ENCODE measurements at places on chromosomes 7 and 10.

DNA sequence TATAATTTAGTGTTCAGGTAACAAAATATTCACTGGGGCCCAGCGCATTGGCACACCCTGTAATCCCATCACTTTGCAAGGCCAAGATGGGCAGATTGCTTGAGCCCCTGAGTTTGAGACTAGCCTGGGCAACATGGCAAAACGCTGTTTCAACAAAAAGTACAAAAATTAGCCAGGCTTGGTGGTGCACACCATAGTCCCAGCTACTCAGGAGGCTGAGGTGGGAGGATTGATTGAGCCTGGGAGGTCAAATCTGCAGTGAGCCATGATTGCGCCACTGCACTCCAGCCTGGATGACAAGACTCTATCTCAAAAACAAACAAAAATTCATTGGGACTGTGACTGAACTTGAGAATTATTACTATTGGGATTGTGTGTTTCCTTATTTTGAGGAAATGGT is 40.4 kb upstream of the TRUB1 start:
- no peak for DNase-seq

DNA sequence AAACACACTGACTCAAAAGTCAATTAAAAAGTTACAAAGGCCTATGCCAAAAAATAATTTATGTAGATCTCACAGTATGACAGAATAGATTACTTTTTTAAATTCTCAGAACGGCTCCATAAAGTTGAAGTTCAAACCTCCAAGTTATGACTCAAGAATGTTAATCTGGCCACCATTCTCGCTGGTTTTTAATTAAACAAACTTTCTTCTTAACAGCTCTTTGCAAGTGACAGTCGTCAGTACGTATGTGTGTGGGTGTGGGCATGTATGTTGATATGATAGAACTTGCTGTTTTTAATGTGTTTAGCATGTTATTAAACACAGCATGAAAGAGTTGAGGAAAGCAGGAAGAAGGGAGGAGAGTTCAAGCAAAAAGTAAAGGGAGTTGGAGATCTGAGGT is 18.5 kb downstream of the PRKCQ start:
- no peak for DNase-seq

- peak; percentile 59 for DNase-seq
These were observed at the start of gene SFMBT2 for GRCh38 chr10:7410862-7411670. SFMBT2 (minus strand) TSS chr10:7411034; CDS start chr10:7381898, 29,136 bp downstream.

GRCh38 chr7:102097601-102098161 is 189.0 kb upstream of the SH2B2 start:
- DNase-seq: no peak

- no peak for DNase-seq
These were observed 281.7 kb downstream of the SORCS3 start for GRCh38 chr10:104922810-104923209.

GRCh38 chr10:111023060-111023459 is 53.8 kb upstream of the ADRA2A start:
- DNase-seq: no peak

GRCh38 chr7:88217675-88218428 is 2.0 kb downstream of the SRI start:
- DNase-seq: peak; percentile 69

GRCh38 chr7:133904776-133905175 is 222.4 kb upstream of the LRGUK start:
- DNase-seq: no peak

DNA sequence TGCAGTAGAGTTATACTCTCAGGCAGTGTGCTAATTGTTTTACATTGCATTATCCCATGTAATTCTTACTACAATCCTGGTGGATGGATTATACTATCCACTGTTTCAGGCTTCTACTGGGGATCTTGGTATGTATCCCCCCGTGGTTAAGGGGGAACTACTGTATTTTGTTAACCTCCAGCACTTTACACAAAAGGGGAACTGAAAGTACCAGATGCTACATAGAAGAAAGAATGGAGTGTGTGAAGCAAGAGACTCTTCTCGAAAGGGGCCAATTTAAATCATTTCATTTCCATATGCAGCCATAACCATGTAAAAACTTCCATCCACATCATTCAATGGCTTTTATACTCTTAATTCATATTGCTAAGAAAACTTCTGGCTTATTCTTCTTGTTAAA is 69.4 kb downstream of the C1GALT1 start:
- DNase-seq: peak; percentile 15

- DNase-seq: no peak
These were observed 1064.6 kb upstream of the LRRTM3 start for GRCh38 chr10:65861249-65861648.

DNA sequence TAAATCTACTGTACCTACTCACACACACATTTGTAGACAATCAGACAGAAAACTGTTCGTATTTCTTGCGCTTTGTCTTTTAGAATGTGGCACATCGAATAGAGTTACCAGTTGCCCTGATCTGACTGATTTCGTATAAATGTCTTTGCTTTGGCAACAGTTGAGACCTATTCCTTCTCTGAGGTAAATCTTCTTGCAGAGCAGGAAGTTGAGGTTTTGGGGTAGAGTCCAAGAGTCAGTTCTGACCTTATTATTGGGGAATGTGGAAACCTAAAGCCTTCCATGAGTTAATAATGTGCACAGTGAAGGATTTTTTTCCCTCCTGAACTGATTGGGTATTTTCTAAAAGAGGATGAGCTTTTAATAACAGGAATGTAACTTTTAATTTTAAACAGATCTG is 135.3 kb downstream of the KIAA1217 start:
- DNase-seq: no peak

DNA sequence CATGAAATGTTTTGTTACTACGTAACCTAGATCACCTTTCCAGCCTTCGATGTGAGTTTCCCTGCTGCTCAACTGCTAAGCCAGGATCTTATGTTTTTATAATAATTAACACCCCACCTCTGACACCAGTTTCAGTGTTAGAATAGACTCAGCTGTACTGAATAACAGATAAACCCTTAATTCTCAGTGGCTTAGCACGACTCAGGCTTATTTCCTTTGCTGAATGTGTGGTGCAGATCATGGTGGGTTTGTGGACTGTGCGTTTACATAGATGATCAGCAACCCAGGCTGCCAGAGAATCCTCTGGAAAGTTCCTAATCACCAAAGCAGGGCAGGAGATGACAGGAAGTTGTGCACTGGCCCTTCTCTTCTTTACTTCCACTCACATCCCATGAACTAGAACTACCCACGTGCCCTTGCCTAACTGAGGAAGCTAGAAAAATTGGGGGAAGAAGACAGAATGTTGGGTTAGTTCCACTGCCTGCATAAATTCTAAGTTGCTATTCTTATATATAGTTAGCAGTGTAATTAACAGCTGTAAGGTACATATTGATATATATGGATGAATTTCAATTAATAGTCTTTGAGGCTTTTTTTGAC is 111.8 kb downstream of the MAPK8 start:
- no peak for DNase-seq

DNA sequence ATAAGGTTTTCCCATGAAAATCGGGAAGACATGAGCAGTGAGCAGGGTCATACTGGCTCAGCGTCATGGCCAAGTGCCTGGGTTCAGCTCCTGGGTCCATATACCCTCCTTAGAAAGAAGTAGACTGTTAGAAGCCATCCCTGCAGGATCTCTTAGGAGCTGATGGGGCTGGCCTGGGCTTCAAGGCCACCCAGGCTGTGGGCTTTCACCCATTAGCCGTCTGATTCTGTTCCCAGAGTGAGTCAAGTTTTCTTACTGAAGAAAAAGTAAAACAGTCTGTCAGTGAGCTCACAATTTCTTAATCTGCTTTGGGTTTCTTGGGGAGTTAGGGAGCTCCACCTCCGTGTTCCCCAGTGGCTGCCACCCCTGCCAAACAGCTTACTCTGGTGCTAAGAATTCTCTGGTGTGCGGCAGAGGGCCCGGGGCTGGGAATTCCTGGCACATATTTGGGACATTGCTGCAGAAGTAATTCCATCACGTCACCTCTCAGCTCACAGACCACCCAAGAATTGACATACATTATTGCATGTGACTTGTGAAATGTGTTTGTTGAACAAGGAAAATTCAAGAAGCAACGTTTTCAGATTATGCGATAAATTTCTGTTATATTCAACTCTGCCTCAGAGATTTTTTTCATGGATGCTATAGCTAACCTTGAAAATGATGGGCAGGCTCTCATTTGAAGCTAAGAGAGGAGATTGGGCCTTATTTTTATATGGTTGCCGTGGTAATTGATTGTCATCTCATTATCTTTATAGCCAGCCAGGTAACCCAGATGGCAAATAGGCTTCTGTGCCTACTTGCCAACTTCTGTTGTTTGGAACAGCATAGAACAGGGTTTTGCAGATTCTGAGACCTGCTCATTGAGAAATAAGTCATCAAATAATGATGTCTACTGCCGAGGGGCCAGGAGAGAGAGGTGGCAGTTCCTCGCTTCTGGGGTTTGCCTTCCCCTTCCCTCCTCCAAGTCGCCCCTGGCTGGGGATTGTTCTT is 166.4 kb downstream of the CHN2 start:
- no peak for DNase-seq

DNA sequence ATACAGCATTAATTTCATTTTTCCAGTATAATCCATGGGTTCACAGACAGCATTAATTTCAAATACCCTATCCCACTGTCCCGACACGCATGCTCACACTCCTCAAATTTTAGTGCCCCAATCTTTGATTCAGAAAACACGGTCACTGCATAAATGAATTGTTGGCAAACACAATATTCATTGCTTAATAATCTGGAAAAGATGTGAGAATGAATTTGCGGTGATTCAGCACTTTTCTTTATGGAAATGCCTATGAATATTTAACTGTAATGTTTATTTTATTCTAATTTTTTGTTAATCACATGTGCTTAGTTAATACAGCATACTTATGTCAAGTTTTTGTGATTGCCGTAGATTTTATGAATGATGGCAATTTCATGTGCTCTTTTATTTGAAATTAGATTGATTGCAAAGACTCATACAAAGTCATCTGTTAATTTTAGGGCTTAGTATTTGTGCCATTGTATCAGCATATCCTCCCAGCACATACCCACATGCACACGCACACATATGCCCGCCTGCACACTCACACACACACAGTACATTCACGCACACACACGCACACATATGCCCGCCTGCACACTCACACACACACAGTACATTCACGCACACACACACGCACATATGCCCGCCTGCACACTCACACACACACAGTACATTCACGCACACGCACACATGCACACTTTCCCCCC is 35.1 kb downstream of the MACROH2A2 start:
- no peak for DNase-seq

GRCh38 chr10:78953113-78953798 is 115.5 kb upstream of the ZMIZ1 start:
- no peak for DNase-seq

GRCh38 chr7:19392246-19392645 is 247.0 kb upstream of the FERD3L start:
- no peak for DNase-seq

DNA sequence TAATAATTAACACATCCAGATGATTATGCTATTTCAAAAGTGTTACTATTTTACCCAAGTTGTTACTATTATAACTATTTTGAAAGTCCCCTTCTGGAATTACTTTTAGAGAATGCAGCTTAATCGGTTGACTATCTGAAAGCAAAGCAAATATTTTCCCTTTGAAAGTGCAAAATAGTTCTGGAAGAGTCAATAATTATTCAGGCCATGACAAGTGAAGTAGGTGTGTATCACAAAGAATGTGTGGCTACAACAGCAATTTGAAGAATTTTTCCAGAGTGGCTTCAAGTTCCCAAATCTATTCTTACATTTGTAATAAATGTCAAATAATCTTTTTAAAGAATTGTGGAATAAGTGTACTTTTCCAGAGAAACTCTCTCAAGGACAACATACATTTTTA is 42.8 kb downstream of the RNLS start:
- no peak for DNase-seq

GRCh38 chr10:32142646-32143045 is 86.4 kb upstream of the KIF5B start:
- DNase-seq: no peak

GRCh38 chr10:52056291-52056690 is 257.8 kb upstream of the DKK1 start:
- no peak for DNase-seq

- no peak for DNase-seq
These were observed 188.6 kb downstream of the ELFN1 start for GRCh38 chr7:1858435-1859265.

DNA sequence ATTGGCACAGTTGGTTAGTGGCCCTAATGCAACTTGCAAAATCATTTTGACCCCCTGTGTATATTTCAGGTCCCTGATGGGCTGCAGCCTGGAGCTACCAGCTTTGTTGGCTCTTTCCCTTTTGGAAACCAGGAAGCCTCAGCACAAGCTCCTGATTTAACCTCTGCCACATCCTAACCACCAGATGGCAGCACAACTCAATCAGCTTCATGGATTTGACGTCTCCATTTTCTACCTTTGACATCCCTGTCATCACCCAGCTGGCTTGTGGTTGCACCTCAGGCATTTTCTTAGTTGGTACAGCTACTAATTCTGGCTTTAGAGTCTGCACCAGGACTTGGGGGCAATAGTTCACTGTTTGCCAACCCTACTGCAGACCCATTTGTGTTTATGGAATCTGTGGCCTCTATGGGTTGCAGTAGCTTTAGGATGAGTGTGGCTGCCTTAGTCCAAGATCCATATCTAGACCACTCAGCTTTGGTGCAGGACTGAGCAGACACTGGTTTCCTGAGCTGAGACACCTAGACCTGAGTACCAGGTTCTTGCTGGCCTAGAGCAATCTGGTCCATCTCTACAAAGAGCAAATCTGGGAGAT is 456.2 kb downstream of the REEP3 start:
- peak; percentile 19 for DNase-seq

- DNase-seq: no peak
These were observed 121.7 kb upstream of the TNRC18 start for GRCh38 chr7:5545222-5545914.

- no peak for DNase-seq
These were observed 15.1 kb downstream of the ZNF12 start for GRCh38 chr7:6691609-6692106.

DNA sequence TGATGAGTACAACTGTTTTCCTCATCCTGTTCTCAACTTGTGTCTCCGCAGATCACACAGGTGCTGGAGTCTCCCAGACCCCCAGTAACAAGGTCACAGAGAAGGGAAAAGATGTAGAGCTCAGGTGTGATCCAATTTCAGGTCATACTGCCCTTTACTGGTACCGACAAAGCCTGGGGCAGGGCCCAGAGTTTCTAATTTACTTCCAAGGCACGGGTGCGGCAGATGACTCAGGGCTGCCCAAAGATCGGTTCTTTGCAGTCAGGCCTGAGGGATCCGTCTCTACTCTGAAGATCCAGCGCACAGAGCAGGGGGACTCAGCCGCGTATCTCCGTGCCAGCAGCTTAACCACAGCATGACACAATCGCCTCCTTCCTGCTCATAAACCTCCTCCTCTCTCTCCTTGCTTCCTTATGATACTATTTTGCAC is 126.7 kb upstream of the PRSS58 start:
- no peak for DNase-seq

GRCh38 chr7:11449316-11449715 is 382.7 kb downstream of the THSD7A start:
- DNase-seq: no peak

- no peak for DNase-seq
These were observed 43.6 kb downstream of the ZNF22 start for GRCh38 chr10:45044290-45044689.

DNA sequence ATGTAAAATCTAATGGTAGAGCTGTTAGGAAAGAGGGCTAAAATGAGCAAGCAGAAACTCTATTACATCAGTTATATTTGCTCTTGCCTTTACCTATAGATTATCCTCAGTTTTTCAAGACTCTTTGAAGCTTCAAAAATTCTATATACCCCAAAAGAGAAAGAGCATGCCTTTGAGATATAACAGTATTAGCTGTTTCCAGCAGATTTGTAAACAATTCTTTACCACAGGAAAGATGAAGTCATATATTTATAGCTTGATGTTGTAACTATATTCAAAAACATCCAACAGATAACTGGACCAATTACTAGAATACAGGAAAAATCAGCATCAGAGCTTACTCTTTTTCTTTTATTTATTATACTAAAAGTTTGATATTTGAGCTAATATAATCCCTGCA is 416.2 kb upstream of the TPK1 start:
- no peak for DNase-seq
